ENCODE measurements at places on chromosomes 3 and 15.

GRCh38 chr3:141529717-141530414 lies 43.0 kb downstream of the RASA2 start:
- DNase-seq = no peak

- peak; percentile 19 for DNase-seq
Measured at GRCh38 chr3:118817748-118818165, 216.9 kb downstream of the IGSF11 start.

GRCh38 chr3:130850843-130851242 lies 43.0 kb upstream of the ATP2C1 start:
- DNase-seq = no peak

DNA sequence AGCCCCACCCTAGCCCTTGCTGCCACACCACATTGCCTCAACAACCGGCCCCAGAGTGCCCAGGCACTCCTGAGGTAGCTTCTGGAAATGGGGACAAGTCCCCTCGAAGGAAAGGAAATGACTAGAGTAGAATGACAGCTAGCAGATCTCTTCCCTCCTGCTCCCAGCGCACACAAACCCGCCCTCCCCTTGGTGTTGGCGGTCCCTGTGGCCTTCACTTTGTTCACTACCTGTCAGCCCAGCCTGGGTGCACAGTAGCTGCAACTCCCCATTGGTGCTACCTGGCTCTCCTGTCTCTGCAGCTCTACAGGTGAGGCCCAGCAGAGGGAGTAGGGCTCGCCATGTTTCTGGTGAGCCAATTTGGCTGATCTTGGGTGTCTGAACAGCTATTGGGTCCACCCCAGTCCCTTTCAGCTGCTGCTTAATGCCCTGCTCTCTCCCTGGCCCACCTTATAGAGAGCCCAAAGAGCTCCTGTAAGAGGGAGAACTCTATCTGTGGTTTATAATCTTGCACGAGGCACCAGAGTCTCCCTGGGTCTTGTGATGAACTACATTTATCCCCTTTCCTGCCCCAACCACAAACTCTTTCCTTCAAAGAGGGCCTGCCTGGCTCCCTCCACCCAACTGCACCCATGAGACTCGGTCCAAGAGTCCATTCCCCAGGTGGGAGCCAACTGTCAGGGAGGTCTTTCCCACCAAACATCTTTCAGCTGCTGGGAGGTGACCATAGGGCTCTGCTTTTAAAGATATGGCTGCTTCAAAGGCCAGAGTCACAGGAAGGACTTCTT lies 39.1 kb downstream of the MESD start:
- no peak for DNase-seq

DNA sequence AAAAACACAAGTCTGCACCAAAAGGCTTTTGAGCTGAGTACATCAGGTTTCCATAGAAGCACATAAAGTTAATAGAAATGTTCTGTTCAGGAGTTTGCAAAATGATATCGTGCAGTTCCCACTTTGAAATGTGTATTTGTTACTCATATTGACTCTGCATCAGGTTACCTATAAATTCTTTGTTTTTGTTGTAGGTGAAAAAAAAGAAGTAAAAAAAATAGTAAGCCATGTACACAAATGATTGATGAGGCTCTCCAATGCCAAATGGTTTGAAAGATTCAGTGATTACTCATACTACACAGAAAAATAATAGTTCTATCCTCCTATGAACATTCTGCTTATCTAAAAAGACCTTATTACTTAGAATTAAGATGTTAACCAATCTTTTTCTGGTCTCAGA lies 287.3 kb upstream of the MME start:
- DNase-seq = no peak

GRCh38 chr3:88509582-88509981 lies 359.8 kb downstream of the C3orf38 start:
- DNase-seq = no peak

- no peak for DNase-seq
Measured at GRCh38 chr3:45803252-45803935, 7.1 kb upstream of the SLC6A20 start.

GRCh38 chr3:66181764-66182163 lies 39.0 kb upstream of the SLC25A26 start:
- DNase-seq = no peak

GRCh38 chr3:126352476-126353454 lies 4.4 kb downstream of the KLF15 start:
- DNase-seq = no peak

GRCh38 chr15:95323796-95324195 lies 1006.7 kb upstream of the NR2F2 start:
- no peak for DNase-seq

DNA sequence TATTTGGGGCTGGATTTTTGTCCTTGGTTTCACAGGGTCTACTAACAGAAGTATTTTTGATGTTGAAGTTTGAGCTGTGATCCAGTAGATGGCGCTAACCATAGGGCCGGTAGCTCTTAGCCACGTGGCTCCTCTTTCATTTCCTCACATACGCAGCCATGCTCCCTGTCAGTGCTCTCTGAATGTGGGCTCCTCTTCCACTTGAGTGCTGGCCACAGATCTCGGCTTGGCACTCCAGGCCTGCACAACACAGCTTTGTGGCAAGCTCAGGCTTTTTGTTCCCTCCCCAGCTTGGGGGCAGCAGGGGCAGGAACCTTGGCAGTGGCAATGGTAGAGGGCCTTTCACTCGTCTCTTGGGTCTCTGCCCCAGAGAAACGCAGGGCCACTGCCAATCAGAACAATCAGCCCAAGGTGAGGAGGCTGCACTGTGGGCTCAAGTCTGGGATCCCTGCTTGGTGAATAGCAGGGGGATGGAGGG lies 18.6 kb upstream of the DNAAF4 start:
- no peak for DNase-seq

DNA sequence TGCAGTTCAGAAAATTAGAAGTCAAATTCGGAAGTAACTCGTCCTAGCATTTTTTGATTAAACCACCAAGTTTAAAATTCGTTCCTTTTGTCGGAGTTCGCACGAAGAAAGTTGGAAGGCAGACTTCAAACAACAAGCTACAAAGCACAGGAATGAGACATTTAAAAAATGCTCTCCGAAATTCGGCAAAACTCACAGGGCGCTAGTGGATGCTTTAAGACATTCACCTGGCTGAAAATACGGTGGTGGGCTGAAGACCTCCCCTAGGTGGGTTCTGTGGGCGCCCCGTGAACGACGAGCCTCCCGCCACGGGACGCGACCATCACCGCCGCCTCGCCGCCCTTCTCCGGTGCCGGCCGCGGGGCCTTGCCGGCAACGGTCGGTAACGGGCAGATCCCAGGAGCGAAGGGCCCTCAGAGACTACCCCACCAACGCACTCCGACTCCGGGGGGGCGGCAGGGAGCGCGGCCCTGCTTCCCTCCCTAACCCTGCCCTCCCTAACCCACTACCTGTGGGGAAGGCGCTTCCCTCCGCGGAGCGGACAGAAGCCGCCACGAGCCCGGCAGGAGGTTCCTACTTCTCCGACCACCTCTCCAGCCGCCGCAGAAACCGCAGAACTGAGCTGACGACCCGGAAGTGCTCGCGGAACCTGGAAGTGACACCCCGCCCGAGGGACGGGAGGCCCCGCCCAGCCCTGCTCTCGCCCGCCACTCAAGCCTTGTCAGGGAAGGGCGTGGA lies at the start of gene GTF2A2:
Gene GTF2A2 (minus strand): TSS at position 619 of the 738 bp plus-strand sequence. CDS start 5,238 bp downstream, outside the sequence.
- peak; percentile 90 for DNase-seq

DNA sequence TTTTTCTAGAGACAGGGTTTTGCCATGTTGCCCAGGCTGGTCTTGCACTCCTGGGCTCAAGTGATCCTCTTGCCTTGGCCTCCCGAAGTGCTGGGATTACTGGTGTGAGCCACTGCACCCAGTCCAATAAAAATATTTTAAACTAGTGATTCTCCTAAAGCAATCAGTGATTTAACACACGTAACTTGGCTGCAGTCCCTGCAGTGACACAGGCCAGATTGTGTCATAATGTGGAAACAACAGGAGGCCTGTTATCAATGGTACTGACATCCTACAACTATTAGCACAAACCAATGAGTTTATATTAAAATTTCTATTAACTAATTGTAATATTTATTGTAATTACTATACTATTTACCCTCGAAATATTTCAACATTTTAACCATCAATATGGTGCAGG lies 1.6 kb upstream of the SEC61A1 start:
- no peak for DNase-seq

DNA sequence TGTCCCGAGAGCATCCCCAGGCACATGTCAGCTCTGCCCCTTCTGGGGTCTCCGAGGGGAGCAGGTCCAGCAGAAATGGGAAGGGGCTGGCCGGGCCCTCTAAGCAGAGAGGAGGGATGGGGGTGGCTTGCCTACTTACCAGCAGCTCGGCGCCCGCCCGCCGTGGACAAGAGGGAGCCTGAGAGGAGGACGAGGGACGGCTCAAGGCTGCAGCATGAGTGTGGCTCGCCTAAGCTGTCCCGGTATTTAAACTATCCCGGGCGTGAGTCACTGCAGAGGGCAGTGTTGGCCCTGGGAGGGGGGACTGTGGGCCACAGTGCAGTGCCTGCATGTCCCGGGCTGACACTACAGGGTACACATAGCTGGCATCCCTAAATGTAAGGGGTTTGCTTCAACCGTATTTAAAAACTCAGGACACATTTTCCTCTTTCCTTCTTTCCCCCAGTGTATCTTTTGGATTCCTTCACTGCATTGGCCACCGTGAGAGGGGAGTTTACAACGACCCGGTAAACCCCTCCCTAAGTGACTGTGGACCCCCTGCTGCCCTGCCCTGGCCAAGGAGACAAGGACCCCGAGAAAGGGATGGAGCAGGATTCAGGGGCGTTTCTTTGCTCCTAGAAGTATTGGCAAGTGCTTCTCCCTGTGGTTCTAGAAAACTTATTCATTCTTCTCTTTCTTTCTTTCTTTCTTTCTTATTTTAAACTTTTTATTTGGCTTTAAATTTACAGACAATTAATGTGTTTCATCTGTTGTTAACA lies at the start of gene LRRC15:
Gene LRRC15 (minus strand): TSS at position 222 of the 758 bp plus-strand sequence. CDS start 8,700 bp downstream, outside the sequence.
- no peak for DNase-seq

GRCh38 chr3:133494469-133494868 lies 79.0 kb upstream of the CDV3 start:
- DNase-seq = peak; percentile 22

DNA sequence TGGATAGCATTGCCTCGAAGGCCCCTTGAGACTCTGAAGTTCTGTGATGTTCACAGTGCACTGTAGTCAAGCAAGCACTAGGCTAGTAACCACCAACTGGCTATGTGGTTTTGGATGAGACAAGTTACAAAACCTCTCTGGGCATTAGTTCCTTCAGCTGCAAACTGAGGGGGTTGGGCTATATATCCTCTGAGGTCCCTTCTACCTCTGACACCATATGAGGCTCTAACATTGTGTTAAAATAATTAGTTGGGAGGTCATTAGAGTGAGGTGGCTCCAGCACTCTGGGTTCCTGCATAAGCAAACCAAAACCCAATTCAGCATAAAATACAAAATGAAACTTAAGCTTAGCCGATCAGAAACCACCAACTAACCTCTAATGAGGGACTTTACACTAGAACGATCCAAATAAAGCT lies 209.5 kb upstream of the LRRN1 start:
- DNase-seq = no peak

GRCh38 chr3:85482213-85482490 lies 523.4 kb downstream of the CADM2 start:
- no peak for DNase-seq

- peak; percentile 17 for DNase-seq
Measured at GRCh38 chr3:24830230-24831152, 335.8 kb upstream of the THRB start.
